ENCODE measurements at places on chromosomes 4 and X.

- DNase-seq = no peak
These were observed 15.9 kb downstream of the SETD7 start for GRCh38 chr4:139540161-139540560.

- DNase-seq = no peak
These were observed 91.5 kb downstream of the PPP2R2C start for GRCh38 chr4:6380746-6381410.

DNA sequence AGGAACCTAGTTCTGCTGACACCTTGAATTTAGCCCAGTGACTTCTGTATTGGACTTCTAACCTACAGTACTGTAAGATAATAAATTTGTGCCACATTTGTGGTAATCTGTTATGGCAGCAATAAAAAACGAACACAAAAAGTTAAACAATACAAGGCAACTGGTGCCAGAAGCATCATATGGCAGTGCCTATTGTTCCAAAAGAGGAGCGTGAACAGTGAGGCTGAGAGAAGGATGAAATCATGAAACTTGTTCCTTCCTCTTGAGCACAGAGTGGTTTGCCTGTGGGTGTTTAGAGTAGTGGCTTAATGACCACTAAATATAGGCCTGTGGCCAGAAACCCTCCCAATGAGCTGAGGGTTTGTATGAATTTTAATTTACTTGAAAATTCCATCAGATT lies 69.7 kb upstream of the PGRMC2 start:
- DNase-seq = no peak

DNA sequence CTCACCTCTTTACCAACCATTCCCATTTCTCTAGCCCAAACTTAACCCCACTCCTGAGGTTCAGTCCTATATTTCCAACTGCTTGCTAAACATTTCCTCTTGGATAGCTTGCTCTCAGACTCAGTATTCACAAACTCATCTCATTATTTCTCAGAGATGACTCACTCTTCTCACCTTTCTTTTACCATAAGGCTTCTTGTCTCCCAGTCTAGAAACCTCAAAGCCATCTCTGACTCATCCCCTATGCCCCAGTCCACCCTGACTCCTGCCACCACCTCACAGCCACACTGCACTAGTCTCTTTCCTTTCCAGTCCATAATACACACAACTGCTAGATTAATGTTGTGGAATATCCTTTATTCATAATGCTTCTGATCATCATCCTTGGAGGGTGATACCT lies 4.8 kb downstream of the FRMPD3 start:
- no peak for DNase-seq

DNA sequence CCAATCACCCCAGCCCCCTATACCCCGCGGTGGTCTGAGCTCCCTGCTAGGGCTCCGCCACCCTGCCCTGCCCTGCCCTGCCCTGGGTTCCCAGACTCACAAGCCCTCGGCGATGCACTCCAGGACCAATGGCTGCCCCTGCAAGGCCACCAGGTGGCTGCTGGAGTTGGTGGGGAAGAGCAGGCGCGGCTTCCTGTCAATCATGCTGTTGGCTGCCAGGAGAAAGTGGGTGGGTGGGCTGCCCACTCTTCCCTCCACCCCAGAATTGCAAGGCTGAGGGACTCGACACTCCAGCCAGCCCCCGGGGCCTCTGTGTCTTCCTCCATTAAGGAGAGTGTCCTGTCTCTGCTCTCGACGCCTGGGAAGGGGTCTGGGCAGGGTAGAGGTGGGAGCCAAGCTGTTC lies 15.7 kb downstream of the L1CAM start:
- no peak for DNase-seq

- no peak for DNase-seq
These were observed 65.4 kb downstream of the CCKAR start for GRCh38 chr4:26424838-26425237.

DNA sequence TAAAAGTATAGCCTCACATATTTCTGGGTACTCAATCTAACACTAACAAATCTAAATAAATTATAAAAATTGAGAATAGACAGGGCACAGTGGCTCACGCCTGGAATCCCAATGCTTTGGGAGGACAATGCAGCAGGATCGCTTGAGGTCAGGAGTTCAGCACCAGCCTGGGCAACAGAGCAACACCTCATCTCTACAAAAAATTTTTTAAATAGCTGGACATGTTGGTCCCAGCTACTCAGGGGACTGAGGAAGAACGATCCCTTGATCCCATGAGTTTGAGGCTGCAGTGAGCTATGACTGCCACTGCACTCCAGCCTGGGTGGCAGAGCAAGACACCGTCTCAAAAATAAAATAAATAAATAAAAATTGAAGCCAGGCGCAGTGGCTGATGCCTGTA lies 192.7 kb downstream of the LRBA start:
- DNase-seq = no peak

DNA sequence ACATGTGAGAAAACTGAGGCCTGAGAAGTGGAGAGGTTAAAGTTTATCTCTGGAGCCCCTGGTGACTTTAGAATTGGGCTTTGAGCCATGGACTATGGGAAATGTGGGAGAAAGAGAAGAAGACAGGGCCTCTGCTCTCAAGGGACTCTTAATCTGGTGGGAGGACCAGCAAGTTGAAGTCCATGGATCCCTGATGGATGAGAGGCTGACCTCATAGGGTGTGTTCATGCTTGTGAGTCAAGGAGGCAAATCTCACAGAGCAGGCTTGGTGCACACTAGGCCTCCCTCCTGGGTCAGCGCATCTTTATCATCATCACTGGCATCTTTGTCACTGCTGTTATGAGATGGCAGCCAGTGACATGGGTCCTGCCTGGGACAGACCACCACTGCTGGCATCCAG lies 211.9 kb downstream of the AFAP1 start:
- no peak for DNase-seq

DNA sequence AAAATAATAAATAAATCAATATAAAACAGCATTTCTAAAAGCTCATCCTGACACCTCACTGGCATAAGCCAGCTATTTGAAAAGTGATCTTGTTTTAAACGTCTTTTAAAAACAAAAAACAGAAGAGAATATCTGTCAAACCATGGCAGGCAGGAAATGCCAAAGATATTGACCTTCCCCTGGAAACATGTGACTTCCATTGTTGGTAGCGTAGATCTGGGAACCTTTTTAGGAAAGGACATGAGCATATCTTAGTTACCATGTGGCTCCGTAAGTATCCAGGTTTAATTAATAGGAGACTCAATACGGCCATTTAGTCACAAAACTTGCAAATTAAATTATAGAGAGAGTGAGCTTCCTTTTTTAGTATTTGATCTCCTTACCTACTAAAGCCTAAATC lies 83.0 kb upstream of the KLHL4 start:
- DNase-seq = no peak

DNA sequence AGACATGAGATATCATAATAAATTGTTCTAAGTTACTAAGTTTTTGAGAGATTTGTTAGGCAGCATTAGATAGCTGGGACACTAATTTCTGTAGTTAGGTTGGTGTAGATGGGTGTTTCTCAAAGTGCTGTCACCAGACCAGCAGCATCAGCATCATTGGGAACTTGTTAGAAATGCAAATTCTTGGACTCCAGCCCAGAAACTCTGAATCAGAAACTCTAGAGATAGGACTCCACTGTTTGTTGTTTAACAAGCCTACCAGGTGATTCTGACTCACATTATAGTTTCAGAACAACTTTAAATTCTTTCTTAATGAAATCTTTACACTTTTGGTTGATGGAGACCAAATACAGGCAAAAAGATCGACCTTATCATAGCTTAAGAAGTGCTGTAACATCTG lies 173.7 kb downstream of the PABPC4L start:
- DNase-seq = no peak

DNA sequence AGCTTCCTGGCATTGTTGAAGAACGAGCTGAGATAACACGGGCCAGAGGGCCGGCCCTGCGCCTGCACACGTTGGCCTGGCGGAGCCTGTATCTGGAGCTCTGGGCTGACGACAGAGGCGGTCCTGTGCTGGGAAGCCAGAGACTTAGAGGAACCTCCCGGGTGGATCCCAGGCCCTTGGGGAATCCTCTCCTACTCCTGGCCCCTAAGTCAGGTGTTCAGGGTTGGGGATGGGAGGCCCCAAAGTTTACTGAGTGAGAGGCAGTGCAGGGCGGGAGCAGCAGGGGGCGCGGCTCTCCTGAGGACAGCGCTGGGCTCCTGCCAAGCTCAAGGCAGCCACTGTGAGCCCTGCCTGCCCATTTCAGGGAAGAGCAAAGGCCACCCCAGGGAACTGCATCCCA lies 2.5 kb upstream of the HTRA3 start:
- no peak for DNase-seq

Data from stimulated activated CD4-positive, alpha-beta T cell treated with anti-CD3 and anti-CD28 coated beads, Interleukin-4, amount 100 ng/mL, for 4 hours (primary cell).